ENCODE measurements at places on chromosomes 5 and 9.

GRCh38 chr9:84325347-84325973, 15.1 kb downstream of the SLC28A3 start:
- DNase-seq: no peak

DNA sequence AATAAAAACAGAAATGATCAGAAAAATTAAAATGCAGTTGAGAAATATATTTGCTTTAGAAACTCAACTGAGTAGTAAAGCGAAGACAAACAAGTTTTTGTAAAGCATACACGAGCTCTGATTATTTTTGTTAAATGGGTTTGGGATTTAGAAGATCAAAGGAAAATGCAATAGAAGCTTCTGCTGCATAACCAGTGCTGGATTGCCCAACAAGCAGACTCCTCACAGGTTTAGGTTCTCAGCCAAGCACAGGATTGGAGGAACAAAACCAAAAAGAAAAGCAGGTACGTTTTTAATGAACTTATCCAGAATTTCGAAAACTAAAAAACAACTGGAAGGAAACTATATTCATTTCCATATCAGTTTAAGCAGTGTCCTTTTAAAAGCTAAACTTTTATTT, 423.8 kb downstream of the TMEM161B start:
- no peak for DNase-seq

DNA sequence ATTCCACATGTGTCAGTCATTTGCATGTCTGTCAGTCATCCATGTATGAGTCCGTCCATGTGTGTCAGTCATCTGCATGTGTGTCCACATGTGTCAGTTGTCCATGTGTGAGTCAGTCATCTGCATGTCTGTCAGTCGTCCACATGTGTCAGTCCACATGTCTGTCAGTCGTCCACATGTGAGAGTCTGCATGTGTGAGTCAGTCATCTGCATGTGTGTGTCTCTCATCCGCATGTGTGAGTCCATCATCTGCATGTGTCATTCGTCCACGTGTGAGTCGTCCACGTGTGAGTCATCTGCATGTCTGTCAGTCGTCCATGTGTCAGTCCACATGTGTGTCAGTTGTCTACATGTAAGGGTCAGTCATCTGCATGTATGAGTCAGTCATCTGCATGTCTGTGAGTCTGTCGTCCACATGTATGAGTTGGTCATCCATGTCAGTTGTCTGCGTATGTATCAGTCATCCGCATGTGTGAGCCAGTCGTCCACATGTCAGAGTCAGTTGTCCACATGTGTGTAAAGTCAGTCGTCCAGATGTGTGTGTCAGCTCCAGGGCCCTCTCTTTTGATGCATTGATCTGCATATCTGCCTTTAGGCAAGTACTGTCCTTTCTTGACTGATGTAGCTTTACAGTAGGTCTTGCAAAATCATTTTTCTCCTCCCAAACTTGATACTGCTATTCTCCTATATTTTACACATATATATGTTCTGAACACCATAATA, 72.5 kb upstream of the CACNA1B start:
- peak; percentile 11 for DNase-seq

DNA sequence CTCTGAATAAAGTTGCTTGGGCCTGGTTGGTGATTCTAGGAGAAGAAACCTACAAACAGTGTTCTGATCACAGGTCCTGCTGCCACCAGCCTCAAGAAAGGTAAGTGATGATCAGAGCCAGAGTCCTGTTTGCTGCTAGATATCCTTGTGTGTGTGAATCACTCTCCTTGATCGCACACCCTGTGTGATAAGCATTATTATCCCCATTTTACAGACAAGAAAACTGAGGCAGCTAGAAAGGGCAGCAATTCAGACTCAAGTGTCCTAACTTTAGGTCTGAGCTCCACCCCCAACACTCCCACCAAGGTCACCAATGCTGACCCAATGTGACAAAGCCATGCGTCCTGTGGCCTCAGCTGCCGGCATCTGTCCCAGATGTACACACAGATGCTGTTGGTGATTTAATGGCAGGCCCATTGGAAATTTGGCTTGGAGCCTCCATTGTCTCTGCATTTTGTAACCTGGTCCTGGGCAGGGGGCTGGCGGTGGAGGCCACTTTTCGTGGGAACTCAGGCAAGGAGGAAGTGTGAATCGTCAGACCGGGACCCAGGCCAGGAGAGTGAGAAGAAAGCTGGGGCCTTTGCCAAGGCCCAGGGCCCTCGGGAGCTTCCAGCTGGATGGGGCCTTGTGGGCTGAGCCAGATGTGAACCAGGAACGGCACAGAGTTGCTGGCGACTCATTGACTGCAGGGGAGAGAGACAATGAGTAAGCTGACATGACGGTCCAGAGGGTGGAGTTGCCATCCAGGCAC, 29.8 kb upstream of the GGTA1 start:
- peak; percentile 97 for DNase-seq

GRCh38 chr5:115100319-115100955, 69.3 kb downstream of the TRIM36 start:
- DNase-seq: peak; percentile 12
